CD8-positive, alpha-beta memory T cell (primary cell): ENCODE measurements at places on chromosomes 12 and 14. TPM values are rescaled to one million over a fixed set of nuclear protein-coding genes. Genes with fewer than 3 reads are reported as not detected.

Gene PPTC7
- polyA plus RNA-seq = 11.7 TPM

Gene AHNAK2
- polyA plus RNA-seq = not detected

Gene TSPAN19
- polyA plus RNA-seq = not detected

DNA sequence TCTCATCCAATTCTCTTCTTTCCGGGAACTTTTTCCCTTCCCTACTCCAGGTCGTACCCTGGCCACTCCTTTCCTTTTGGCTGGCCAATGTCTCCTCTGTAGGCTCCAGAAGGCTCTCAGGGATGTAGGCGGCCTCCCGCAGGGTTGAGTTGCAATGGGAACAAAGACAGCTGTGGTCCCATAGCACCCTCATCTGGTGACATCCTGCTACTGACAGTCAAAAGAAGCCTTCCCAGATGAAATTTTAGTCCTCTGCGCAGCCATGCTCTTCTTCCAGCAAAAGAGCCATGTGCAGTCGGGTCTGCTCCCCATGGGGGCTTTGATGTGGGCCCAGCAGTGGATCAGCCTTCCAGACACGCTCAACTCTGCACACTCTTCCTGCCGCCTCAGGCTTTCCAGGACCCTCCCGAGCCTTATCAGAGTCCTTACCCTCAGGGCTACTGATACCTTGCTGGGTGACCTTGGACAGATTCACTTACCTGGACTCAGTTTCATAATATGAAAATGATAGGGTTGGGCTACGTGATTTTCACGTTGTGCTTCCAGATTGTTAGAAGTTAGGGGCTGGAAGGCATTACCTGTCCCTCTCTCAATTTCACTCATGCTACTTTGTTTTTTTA, 5.5 kb upstream of the CELA1 start:
- H3K4me1 ChIP-seq = no peaks in the 10 kb centered on the region
- H3K27ac ChIP-seq = no peak overlapping the region
- no peaks in the 10 kb centered on the region for H3K36me3 ChIP-seq
